Left ventricle myocardium inferior (tissue), 1 donor: ENCODE measurements at places on chromosomes 3 and 15. TPM values are rescaled to one million over a fixed set of nuclear protein-coding genes. Genes with fewer than 3 reads are reported as not detected.
A peak's percentile ranks its signal among the peaks of the same experiment; 100 is the strongest.

DNA sequence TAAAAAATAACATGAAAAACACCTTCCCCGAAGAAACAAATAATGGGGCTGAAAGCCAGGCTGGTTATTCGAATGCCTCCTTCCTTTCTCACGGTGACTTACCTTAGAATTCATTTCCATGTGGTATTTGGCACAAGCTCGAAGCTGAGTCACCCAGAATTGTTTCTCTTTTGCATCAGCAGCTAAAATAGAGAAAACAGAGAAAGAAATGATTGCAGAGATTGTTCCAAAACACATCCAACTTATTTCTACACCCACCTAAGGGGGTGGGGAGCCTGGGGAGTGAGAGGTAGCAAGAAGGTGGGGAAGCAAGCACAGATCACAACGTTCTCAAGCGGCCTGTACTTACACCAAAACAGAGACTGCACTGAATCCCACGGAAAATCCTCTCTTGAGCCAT, 104.7 kb downstream of the OSBPL10 start:
- no peaks in the 10 kb centered on the region for H3K27me3 ChIP-seq
- no peaks in the 10 kb centered on the region for H3K36me3 ChIP-seq
- H3K4me3 ChIP-seq = no peak overlapping the region
- no peak for DNase-seq

GRCh38 chr3:152823781-152824180, 11.2 kb upstream of the P2RY1 start:
- H3K4me1 ChIP-seq = peaks cover 19% of the 10 kb centered on the region
- DNase-seq = no peak
- H3K27me3 ChIP-seq = no peaks in the 10 kb centered on the region
- H3K36me3 ChIP-seq = no peaks in the 10 kb centered on the region
- no peak overlapping the region for H3K4me3 ChIP-seq
- no peak overlapping the region for H3K27ac ChIP-seq

The ASB14 gene
- 23.3 TPM for total RNA-seq

GRCh38 chr3:15287565-15288330, 44.6 kb downstream of the SH3BP5 start:
- peaks cover 49% of the 10 kb centered on the region for H3K4me1 ChIP-seq
- no peaks in the 10 kb centered on the region for H3K36me3 ChIP-seq
- DNase-seq = peak; percentile 67
- no peak overlapping the region for H3K4me3 ChIP-seq
- H3K27ac ChIP-seq = peak overlapping the region; percentile 71

DNA sequence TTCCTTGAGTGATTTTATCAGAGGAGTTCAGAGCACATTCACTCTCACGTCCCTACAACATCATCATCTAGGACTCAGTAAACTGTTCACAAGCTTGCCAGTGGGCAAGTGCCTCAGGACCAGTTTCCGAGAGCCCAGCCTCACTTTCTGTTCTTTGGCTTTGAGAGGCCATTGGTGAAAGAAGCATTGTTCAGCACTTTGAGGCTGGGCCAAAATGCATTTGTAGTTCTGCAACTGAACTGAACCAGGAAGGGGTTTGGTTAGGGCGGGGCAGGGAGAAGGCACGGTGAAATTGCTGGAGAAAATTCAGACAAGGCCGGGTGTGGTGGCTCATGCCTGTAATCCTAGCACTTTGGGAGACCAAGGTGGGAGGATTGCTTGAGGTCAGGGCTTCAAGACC, 222.1 kb upstream of the CHRM5 start:
- no peaks in the 10 kb centered on the region for H3K36me3 ChIP-seq

The KNG1 gene
- total RNA-seq = 0.14 TPM

The CASR gene
- not detected for total RNA-seq

GRCh38 chr3:129507181-129507831, 21.1 kb upstream of the RHO start:
- H3K27ac ChIP-seq = peak overlapping the region; percentile 54
- no peaks in the 10 kb centered on the region for H3K27me3 ChIP-seq
- H3K4me1 ChIP-seq = peaks cover 70% of the 10 kb centered on the region
- peak; percentile 55 for DNase-seq
- H3K36me3 ChIP-seq = peaks cover 22% of the 10 kb centered on the region

DNA sequence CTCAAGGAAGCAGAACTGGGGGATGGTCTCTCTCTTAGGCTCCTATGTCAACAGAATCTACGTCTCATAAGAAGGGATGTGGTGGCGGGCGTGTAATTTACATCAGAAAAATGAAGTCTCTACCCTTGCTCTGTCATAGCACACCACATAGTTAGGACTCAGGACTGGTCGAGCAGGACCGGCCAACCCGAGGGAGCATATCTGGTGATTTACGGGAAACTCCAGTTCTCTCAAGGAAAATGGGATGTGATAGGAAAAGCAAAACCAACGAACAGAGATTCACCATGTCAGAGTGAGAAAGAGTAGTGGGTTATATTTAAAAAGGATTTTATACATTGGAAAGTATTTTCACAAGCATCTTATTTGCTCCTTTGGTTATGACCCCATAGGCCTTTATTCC, 54.7 kb downstream of the IGF2BP2 start:
- no peak overlapping the region for H3K4me3 ChIP-seq
- H3K27me3 ChIP-seq = no peaks in the 10 kb centered on the region
- H3K27ac ChIP-seq = no peak overlapping the region
- H3K36me3 ChIP-seq = no peaks in the 10 kb centered on the region

DNA sequence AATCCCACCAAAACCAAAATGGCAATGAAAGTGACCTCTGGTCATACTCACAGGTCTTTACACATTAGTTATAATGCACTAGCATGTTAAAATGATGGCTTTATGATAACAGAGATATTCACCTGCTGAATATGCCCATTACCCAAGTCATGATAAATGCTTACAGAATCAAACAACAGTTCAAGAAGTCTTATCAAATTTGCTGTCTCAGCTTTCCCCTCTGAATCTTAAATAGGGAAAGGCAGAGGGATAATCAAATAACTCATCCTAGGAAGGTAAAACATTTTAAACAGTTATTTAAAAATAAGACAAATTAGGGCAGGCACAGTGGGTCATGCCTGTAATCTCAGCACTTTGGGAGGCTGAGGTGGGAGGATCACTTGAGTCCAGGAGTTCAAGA, 52.8 kb upstream of the CRBN start:
- H3K4me3 ChIP-seq = no peak overlapping the region
- no peak overlapping the region for H3K27ac ChIP-seq
- no peaks in the 10 kb centered on the region for H3K4me1 ChIP-seq
- no peaks in the 10 kb centered on the region for H3K36me3 ChIP-seq
- DNase-seq = no peak

The HES1 gene
- total RNA-seq = 13.4 TPM

- H3K4me3 ChIP-seq = no peak overlapping the region
- no peak for DNase-seq
- H3K36me3 ChIP-seq = no peaks in the 10 kb centered on the region
- no peak overlapping the region for H3K27ac ChIP-seq
Measured at GRCh38 chr15:29682361-29682760, 139.9 kb downstream of the TJP1 start.

- no peaks in the 10 kb centered on the region for H3K27me3 ChIP-seq
- no peak for DNase-seq
- H3K36me3 ChIP-seq = no peaks in the 10 kb centered on the region
Measured at GRCh38 chr3:4895838-4896237, 83.4 kb upstream of the BHLHE40 start.

GRCh38 chr3:181431748-181432147, 280.0 kb upstream of the SOX2 start:
- no peaks in the 10 kb centered on the region for H3K4me1 ChIP-seq
- no peaks in the 10 kb centered on the region for H3K36me3 ChIP-seq
- DNase-seq = no peak
- H3K27me3 ChIP-seq = no peaks in the 10 kb centered on the region

The ARGFX gene
- not detected for total RNA-seq

GRCh38 chr3:141876381-141876890, at the start of gene ATP1B3:
TSS of gene ATP1B3 (plus strand) at chr3:141876643. CDS start at chr3:141876802, 159 bp downstream.
- H3K27me3 ChIP-seq = no peaks in the 10 kb centered on the region
- H3K36me3 ChIP-seq = no peaks in the 10 kb centered on the region
- peaks cover 46% of the 10 kb centered on the region for H3K4me1 ChIP-seq
- DNase-seq = peak; percentile 85
- H3K27ac ChIP-seq = peak within 1 kb of the TSS; percentile 100

The GOLGA8J gene
- total RNA-seq = 0.41 TPM

- peak overlapping the region; percentile 39 for H3K27ac ChIP-seq
- peaks cover 25% of the 10 kb centered on the region for H3K4me1 ChIP-seq
- no peaks in the 10 kb centered on the region for H3K27me3 ChIP-seq
Measured at GRCh38 chr15:101464999-101465669, 24.4 kb downstream of the PCSK6 start.

DNA sequence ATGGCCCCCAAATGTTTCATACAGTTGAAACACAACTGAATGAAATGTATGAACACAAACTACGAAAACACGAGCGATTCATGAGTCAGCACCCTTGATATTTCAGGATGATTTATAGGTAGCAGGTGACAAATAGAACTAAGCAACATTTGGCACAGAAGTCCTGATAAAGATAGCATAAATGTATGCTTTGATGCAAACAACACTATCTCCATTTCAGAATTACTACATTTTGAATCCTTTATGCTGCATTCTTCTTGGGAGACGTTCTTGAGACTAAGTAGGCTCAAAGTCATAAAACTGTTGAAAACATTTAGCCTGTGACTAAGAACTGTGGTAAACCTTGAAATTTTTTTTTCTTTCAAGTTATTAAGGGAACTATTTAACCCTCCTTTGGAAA, 200.3 kb upstream of the ICE2 start:
- H3K4me3 ChIP-seq = no peak overlapping the region
- H3K27me3 ChIP-seq = no peaks in the 10 kb centered on the region
- H3K27ac ChIP-seq = no peak overlapping the region
- peaks cover 18% of the 10 kb centered on the region for H3K4me1 ChIP-seq
- DNase-seq = no peak

GRCh38 chr15:68192804-68193486, 12.2 kb downstream of the CALML4 start:
- H3K27me3 ChIP-seq = no peaks in the 10 kb centered on the region
- peaks cover 47% of the 10 kb centered on the region for H3K4me1 ChIP-seq
- peak; percentile 50 for DNase-seq

DNA sequence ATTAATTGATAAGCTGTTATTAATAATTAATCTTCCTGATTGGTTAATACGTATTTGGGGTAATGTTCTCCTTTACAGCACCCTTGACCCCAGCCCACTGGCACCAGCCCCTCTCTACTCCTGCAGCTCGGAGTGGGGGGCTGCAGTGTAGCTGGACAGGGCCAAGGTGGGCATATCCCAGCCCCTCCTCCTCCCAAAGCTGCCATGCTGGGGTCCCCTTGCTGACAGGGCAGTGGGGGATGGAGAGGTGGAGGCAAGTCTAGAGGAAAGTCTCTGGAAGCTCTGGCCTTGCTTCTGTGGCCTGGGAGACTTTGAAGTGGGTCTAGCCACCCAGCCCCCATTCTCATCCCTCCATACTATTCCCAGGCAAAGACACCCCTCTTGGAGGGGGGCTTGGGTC, 35.8 kb downstream of the HCN4 start:
- H3K4me3 ChIP-seq = no peak overlapping the region
- peaks cover 25% of the 10 kb centered on the region for H3K4me1 ChIP-seq
- DNase-seq = no peak
- no peaks in the 10 kb centered on the region for H3K27me3 ChIP-seq
- H3K27ac ChIP-seq = no peak overlapping the region

- no peak for DNase-seq
- H3K4me3 ChIP-seq = no peak overlapping the region
- H3K36me3 ChIP-seq = no peaks in the 10 kb centered on the region
- no peaks in the 10 kb centered on the region for H3K27me3 ChIP-seq
Measured at GRCh38 chr3:171240504-171240835, 213.9 kb upstream of the SLC2A2 start.

GRCh38 chr15:76340198-76340802, 3.7 kb downstream of the ISL2 start:
- no peak for DNase-seq
- H3K36me3 ChIP-seq = no peaks in the 10 kb centered on the region
- H3K27ac ChIP-seq = no peak overlapping the region
- H3K4me3 ChIP-seq = peak overlapping the region; percentile 61

GRCh38 chr3:124818398-124819091, 68.6 kb downstream of the ITGB5 start:
- peaks cover 15% of the 10 kb centered on the region for H3K4me1 ChIP-seq
- H3K27me3 ChIP-seq = no peaks in the 10 kb centered on the region
- H3K4me3 ChIP-seq = no peak overlapping the region
